NCI-H82 (cell line): ENCODE measurements at places on chromosomes 1 and 21.

DNA sequence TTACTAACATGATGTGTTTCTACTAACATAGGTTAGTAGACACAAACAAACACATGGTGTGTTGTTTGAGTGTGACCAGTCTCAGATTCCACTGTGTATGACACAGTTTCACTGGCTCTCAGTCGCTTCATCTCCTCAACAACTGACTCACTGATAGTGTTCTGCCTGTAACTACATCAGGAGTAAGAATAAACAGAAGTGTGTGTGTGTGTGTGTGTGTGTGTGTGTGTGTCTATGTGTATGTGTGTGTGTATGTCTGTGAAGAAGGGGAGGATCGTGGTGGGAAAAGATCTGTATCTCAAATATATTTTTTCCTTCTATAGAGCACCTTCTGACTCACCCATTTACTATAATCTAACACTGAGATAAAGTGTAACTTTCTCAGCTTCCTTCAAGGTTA, 391.0 kb downstream of the PTPRC start:
- DNase-seq: no peak

DNA sequence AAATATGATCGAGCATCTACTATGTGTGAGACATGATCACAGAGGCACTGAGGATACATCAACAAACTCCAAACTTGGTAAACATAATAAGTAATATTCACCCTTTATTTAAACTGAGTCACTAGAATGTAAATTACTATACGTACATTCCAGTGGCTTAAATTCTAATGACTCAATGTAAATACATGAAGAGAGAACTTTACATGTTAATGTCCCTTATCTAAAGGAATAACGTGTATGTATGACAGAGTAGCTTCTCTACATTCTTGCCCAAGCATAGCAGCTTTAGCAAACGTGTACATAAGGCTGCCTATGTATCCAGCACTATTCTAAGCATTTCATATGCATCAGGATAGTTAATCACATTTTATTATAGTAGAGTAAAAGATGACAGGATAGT, 111.8 kb upstream of the CYYR1 start:
- DNase-seq: no peak

DNA sequence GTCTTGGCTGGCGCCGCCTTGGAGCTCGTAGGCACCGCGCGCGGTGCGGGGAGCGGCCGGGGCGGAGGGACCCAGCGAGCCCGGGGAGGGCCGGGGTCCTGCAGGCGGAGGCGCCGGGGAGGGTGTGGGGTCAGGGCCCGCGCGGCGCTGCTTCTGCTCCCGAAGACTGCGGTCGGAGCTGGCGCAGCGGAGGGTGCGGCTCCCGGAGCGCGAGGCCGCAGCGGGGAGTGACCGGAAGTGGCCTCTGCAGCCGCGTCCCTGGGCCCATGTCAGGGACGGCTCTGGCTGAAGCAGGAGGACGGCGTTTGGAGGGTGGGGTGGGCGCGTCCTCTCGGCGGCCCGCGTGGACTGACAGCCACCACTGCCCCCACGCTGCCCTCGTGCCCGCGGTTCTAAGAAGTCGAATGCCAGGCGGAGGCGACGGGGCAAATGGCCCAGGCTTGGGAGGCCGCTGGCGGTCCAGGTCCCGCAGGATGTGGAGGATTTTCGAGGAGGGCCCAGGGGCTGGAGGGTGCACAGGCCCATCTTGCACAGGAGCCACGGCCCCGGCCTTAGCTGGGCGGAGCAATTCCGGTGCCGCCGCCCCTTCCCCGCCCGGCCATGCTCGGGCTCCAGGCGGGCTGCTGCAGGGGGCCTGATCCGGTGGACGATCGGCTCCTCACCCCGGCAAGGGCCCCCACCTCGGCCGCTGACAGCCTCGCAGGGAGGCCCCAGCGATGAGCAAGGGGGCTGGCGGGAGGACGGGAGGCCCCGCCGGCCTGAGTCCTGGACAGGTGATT, 7.7 kb upstream of the ZNF669 start:
- DNase-seq: peak; percentile 51

DNA sequence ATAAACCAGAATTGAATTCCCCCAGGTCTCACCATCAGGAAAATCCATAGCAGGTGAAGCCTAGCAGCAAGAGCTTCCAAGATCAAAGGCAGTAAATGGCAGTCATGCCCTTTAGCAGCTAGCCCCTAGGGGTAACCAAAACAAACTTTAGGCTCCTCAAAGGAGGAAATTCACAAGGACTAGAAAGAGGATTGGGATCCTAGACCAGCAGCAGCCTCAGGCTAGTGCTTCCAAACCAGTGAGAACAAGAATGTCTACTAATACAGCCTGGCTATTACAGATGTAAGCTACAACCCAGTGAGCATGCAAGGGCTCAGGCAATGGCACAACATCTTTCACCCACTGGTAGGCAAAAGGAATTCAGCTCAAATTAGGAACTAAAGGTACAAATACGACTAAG, 11.1 kb upstream of the RIMKLA start:
- DNase-seq: no peak

DNA sequence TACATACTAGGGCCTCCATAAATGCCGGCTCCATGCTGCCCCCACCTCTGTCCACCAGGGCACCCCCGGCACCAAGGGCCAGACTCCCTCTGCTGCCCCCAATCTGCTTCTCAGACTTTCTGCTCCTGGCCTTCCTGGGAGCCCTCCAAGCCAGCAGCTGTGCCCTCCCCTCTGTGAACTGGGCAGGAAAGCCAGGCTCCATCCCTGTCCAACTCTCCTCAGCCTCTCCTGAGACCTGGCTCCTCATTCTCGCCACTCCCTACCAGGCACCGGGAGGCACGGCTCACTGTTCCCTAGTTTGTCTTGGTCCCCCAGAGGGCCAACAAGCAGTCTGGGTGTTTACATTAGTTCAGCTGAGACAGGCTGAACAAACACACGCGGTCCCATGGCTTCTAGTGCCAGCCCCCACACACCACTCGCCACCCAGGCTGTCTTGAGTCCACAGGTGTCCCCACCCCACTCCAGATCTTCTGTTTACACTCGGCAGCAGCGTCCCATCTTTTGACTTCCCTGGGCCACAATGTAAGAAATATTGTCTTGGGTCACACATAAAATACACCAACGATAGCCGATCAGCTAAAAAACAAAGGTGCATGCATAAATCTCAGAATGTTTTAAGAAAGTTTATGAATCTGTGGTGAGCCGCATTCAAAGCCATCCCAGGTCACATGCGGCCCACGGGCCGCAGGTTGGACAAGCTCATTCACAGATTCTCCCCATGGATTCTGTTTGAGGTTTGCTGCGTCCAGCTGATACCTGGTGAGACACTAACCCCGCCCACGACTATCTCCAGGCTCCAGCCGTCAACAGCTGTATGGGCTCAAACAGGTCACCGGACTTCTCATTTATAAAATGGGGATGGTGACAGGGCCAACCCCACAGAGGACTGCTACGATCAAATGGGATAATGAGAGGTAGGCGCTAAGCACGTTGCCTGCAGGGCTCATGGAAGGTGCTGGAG, 29.5 kb upstream of the ECE1 start:
- DNase-seq: no peak

DNA sequence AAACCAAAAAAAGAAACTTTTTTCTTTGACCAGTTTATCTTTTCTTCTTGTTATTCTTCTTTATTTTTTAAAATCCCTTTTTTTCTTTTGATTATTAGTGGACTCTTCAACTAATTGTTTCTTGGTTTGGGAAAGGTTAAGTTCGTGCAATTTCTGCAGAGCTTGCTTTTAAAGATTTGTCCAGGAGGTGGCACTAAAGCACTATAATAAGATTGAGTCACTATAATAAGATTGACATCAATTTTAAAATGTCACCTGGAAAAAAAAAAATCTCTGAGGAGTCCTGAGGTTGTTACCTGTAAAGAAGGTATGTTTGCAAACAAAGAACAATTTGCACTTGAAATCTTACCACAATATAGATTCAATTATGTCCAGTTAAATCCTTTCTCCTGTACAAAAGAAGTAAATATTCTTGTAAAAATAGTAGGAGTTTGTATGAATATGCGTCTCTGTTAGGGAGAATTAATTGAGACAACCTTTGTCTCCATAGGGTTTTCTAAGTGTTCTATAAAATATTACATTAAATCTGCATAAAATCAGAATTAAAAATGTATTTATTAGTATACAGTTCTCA, 166.7 kb downstream of the ADGRL4 start:
- peak; percentile 77 for DNase-seq

GRCh38 chr1:22562584-22563583, at the start of gene EPHA8:
Gene EPHA8, plus strand, starts transcription at chr1:22563489. Its CDS starts 147 bp downstream, at chr1:22563636.
- peak; percentile 75 for DNase-seq

DNA sequence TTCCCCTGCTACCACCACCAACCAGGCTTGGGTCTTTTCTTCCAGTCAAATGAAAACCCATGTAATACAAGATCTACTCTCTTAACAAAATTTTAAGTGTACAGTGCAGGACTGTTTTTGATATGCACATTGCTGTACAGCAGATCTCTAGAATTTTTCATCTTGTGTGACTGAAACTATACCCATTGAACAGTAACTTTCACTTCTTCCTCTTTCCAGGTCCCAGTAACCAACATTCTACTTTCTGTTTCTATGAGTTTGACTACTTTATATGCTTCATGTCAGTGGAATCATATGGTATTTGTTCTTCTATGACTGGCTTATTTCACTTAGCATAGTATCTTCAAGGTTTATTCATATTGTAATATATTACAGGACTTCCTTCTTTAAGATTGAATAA, 45.3 kb upstream of the PLPPR4 start:
- no peak for DNase-seq

- peak; percentile 55 for DNase-seq
These were observed 106.7 kb downstream of the SLC45A1 start for GRCh38 chr1:8424539-8425116.

- no peak for DNase-seq
These were observed 4.7 kb upstream of the PHACTR4 start for GRCh38 chr1:28364888-28365287.

GRCh38 chr1:234760303-234760723, 150.3 kb upstream of the IRF2BP2 start:
- DNase-seq: no peak

GRCh38 chr1:234536741-234537140, 57.8 kb upstream of the TARBP1 start:
- no peak for DNase-seq
